Urinary bladder (tissue), 4 donors: ENCODE measurements at places on chromosomes 7 and 10. TPM values are rescaled to one million over a fixed set of nuclear protein-coding genes. Genes with fewer than 3 reads are reported as not detected.

DNA sequence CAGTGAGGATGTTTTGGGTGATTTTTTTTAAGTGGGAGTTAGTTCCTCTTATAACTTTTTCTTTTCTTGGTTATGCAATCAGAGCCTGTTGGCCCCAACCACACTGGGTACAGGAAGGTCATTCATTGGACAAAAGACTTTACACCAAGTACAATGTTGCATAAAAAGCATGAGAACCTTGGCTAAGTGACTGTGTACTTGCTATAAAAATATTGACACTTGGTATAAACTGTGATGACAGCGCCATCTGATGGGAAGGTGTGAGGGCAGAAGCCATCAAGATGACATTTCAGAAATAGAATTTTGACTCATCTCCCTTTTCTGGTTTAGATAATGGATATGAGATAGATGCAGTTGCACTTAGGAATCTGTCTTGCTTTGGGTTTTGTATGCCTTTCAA lies 126.4 kb upstream of the CCDC6 start:
- no peak for DNase-seq

DNA sequence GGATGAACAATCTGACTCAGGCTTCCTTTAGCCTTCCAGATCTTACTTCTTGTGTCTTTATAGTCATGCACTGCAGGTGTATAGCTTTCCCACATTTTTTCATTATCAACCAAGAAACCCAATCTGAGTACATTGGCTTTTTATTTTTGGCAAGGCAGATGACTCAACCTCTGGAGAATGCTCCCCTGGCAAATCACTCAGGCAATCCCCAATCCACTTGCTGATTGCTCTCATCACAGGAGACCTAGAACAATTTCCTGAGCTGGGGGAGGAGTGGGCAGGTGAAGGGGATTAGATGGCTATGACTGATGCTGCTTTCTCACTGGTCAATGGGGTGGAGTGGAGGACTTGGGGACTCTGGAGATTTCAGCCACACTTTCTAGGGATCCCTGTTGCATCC lies 134.4 kb downstream of the SLC16A9 start:
- DNase-seq: no peak

- no peak for DNase-seq
These were observed 229.1 kb downstream of the BAMBI start for GRCh38 chr10:28906415-28906814.

DNA sequence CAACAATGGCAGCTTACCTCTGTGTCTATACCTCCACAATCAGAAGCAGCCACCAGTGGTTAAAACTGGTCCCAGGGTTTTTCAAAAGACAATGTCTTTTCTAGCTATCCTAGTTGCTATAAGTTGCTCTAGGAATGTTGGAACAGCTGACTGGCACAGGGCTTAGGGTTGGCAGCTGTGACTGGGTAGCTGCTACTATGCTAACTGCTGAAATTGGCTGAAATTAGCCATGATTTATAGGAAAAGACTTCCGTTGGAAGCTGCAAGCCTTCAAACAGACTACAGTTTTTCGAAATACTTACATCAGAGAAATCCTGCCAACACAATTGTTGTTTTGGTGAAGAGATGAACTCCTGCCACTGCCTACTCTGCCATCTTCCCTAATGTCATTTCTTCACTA lies 102.3 kb downstream of the MKX start:
- no peak for DNase-seq

DNA sequence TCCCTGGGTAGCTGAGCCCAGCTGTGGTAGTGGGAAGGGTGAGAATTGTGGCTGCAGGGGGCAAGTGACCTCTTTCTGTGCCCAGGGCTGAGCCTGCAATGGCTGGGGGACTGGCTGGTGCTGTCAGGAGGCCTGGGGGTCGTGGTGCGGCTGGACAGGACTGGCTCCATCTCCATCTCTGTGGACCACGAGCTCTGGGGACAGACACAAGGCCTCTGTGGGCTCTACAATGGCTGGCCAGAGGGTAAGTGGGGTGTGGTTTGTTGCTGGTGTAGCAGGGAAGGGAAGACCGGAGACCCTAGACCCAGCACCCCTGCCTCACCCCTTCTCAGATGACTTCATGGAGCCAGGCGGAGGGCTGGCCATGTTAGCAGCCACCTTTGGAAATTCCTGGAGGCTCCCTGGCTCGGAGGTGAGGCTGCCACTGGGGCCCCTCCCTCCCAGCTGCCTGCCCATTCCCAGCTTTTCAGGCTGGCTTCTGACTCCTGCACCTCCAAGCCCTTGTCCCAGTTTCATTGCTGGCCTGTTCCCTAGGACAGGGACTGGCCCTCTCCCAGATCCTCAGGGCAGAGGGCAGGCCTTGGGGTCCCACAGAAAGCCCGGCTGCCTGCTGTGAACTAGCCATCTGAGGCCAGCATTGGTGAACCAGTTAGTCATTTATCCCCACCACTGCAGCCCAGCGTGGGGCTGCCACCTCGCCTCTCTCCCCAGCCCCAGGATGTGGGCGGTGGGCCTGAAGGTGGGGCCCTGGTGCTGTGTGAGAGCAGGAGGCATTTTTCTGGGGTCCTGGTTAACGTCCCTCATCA lies 5.5 kb upstream of the ZNF467 start:
- DNase-seq: no peak

- DNase-seq: no peak
These were observed 68.0 kb upstream of the VKORC1L1 start for GRCh38 chr7:65804887-65805286.

GRCh38 chr10:79438021-79438698 lies 7.3 kb downstream of the ZCCHC24 start:
- DNase-seq: no peak

DNA sequence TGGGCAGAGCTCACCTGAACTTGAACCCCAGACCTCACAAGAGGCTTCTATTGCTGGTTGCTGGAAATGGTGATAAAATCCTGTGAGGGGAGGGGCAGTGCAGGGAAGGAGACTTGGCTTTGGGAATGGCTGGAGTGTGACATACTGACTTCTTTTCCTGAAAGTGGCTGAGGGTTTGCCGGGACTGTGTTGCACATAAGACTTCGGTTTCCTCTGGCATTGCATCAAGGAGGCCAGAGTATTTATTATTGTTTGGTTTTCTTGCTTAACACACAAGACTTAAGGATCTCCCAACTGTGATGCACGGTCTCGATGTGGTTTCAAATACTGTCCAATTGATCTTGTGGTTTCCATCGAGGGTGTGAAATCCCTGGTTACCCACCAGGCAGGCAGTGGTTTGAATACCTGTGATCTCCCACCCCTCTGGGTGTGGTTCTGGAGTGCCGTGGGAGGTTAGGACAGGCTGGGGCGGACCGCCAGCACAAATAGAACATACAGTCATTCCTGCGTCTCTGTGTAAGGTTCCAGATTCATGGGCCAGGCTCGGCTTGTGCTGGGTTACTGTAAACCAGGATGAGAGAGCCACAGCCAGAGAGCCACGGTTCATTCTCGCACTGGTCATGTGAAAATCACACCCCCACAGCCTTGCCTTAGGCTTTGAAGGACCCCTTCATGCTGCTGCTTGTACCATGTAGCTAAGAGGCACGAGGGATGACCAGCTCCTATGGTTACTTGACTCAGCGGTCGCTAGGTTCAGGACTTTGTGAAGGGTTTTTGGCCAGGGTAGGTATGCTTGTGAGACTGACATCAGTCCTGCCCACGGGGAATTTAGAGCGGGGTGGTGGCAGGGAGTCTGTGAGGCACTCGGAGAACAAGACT lies 39.2 kb downstream of the WBP1L start:
- no peak for DNase-seq

TET1 gene
- polyA plus RNA-seq: 0.53 TPM

SUGCT gene
- polyA plus RNA-seq: 3.3 TPM

DNA sequence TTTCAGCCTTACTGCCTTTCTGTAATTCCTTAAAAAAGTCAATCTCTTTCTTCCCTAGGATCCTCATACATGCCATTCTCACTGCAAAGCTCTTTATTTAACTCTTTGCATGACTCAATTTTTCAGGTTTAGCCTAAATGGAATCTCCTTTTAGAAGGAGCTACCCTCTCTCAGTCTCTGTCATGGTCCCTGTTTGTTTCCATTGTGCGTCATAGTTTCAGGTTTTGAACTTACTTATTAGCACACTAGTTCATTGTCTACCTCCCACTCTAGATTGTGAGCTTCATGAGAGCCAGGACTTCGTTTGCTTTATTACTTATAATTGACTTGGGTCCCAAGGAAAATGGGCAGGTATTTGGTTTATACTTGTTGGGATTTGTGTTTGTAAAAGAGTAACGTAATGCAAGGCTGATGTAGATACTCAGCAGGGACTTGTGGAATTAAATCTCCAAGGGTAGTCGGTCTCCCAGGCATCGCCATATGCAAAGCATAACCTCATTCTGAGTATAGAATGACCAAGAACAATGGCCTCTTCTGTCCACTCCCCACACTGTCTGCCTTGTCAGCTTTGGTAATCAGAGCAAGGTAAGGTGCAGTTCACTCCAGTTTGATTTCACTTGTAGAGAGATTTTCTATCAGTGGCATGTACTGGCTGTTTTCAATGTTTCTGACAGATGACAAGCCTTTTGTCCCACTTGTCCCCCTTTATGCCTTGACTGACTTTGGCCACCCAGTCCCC lies 252.0 kb downstream of the SORCS3 start:
- no peak for DNase-seq
